ENCODE measurements at places on chromosomes 1 and 21.

DNA sequence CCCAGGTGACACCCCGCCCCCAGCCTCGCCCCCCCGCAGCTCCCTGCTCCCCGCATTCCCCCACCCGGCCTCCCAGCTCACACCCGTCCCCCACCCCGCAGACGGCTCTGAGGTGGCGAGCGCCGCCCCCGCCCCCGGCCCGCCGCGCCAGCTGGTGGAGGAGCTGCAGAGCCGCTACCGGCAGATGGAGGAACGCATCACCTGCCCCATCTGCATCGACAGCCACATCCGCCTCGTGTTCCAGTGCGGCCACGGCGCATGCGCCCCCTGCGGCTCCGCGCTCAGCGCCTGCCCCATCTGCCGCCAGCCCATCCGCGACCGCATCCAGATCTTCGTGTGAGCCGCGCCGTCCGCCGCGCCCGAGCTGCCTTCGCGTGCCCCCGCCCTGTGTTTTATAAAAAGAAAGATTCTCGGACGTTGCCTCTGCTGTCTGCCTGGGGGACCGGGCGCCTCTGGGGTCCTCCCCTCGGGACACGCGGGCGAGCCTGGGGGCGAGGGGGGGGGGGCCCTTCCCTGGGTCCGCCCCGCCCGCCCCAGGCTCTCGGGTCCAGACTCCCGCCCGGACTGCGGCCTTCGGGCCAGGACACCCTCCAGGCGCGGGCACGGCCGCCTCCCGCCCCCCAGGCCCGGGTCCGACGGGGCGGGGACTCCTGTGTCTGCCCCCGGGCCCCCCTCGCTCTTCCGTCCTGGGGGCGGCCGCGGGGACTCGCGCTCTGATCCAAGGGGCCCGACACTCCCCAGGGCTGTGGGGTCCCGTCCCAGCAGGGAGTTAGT lies 1.6 kb upstream of the MMP23B start:
- DNase-seq, result peak; percentile 65

- DNase-seq, result no peak
Measured at GRCh38 chr1:152770411-152770810, 4.5 kb upstream of the LCE1F start.

GRCh38 chr21:20856926-20857325 lies 141.3 kb upstream of the NCAM2 start:
- no peak for DNase-seq

GRCh38 chr1:244019982-244020485 lies 31.0 kb upstream of the ZBTB18 start:
- no peak for DNase-seq

GRCh38 chr1:66245691-66246090 lies 288.3 kb upstream of the SGIP1 start:
- no peak for DNase-seq

DNA sequence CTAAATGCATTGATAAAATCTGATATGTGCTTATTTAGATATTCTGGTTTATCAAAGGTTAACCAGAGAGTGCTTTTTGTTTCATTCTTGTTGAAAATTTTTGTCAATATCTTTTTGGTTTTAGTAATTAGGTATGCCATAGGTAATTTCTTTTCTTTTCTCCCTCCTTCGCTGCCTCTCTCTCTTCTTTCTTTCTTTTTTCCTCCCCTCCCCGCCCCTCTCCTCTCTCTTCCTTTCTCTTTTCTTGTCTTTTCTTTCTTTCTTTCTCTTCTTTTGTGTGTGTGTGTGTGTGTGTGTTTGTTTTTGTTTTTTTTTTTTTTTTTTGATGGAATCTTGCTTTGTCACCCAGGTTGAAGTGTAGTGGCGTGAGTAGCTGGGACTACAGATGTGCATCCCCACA lies 14.4 kb upstream of the MACF1 start:
- DNase-seq, result no peak

DNA sequence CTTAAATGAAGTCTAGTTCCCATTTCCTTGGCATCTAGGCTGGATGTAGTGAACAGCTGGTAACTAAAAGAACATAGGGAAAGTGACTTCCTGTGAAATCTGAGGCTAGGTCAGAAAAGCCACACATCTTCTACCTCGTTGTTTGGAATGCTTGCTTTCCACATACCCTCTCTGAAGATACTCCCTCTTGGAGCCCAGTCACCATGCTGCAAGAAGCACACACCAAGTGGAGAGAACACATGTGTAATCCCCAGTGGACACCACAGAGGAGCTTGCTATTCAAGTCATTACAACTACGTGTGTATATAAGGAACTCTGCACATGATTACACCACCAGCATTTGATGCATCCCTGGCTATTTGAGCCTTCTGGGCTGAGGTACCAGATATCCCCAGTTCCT lies 125.9 kb downstream of the RGS21 start:
- no peak for DNase-seq

DNA sequence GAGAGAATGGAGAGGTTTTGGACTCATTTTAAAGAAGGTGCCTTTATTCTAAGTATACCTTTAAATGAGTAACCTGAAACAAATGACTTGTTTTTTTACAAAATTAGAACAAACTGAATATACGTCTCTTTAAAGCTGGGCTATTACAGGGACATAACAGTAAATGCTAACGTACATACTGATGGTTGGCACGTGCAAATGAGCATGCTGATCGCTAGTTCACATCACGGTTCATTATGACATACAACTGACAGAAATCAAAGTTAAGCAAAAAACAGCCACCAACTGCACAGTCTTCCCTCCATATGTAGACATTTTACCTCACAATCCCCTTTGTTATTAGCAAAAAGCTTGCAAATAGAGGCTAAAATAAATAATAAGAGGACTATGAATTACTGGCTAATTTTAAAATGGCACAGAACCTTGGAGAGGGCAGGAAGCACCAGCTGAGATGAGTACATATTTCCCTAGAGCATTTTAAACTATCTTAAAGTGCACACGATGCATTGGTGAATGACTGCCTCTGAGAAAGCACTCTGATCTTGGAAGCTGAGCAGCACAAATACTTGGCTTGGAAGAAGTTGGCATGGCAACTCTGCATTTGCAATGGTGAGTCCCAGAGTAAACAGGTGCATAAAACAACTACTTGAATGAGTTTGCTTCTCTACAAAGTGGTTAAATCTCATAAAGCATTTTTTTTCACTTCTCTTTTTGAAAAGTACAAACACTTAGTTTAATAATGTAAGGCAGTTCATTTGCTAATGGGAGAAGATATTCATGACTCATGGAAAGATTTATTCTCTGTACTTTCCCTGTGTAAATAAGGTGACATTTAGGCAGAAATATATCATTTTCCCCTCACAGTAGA lies 204.7 kb downstream of the LHX8 start:
- no peak for DNase-seq

GRCh38 chr1:159077120-159077961 lies 775 bp upstream of the AIM2 start:
- no peak for DNase-seq

- DNase-seq, result no peak
Measured at GRCh38 chr1:11196945-11197344, 7.8 kb downstream of the ANGPTL7 start.

DNA sequence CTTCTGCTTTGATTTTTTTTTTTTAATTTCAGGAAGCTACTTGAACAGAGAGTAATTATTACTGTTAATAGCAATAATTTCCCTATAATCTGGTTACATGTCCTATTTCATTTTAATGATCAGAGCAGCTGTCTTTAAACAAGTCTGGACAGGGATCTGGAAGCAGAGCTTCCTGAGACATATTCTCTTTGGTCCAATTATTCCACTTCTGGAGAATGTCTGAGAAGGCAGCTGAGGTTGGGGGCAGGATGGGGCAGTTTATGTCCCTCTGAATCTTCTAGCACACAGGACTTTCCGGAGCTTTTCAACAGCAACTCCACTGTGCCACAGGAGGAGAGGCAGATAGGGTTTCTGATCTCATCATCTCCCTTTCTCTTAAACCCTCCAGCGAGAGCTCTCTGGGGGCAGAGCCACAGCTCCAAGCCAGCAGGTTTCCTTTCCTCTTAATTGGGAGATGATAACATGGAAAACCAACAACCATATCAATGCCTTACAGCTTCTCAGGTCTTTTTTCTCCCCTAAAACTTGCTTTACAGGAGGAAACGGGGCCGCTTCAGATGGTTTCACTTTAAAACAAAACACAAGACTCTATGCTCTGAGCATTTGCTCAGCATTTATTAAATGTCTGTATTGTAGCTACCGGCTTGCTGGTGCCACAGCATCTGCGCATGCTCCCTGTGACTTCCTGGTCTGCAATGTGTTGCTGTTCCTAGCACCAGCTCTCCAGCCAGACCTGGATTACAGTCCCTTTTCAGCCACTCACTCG lies 425.7 kb upstream of the USP24 start:
- peak; percentile 92 for DNase-seq

- DNase-seq, result peak; percentile 88
Measured at GRCh38 chr1:185719021-185719420, 15.2 kb upstream of the HMCN1 start.

- no peak for DNase-seq
Measured at GRCh38 chr21:23607782-23608431, 1999.4 kb downstream of the MRPL39 start.

All from AG08395 (cell line).